ENCODE measurements at places on chromosomes 3 and 15.

GRCh38 chr3:42529468-42529867, 27.0 kb downstream of the VIPR1 start:
- no peak for DNase-seq

DNA sequence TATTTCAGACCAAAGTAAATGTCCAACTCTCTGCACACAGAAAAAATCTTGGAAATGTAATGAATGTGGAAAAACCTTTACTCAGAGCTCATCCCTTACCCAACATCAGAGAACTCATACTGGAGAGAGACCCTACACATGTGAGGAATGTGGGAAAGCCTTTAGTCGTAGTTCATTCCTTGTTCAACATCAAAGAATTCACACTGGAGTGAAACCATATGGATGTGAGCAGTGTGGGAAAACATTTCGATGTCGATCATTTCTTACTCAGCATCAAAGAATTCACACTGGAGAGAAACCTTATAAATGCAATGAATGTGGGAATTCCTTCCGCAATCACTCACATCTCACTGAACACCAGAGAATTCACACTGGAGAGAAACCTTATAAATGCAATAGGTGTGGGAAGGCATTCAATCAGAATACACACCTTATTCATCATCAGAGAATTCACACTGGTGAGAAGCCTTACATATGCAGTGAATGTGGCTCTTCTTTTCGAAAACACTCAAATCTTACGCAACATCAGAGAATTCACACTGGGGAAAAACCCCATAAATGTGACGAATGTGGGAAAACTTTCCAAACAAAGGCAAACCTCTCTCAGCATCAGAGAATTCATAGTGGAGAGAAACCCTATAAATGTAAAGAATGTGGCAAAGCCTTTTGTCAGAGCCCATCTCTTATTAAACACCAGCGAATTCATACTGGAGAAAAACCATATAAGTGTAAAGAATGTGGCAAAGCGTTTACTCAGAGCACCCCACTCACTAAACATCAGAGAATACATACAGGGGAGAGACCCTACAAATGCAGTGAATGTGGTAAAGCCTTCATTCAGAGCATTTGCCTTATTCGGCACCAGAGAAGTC, 8.0 kb upstream of the ZNF501 start:
- no peak for DNase-seq

GRCh38 chr3:115165701-115166100, 18.6 kb upstream of the ZBTB20 start:
- no peak for DNase-seq

- no peak for DNase-seq
Observed at GRCh38 chr3:187011915-187012314, 81.6 kb downstream of the ST6GAL1 start.

DNA sequence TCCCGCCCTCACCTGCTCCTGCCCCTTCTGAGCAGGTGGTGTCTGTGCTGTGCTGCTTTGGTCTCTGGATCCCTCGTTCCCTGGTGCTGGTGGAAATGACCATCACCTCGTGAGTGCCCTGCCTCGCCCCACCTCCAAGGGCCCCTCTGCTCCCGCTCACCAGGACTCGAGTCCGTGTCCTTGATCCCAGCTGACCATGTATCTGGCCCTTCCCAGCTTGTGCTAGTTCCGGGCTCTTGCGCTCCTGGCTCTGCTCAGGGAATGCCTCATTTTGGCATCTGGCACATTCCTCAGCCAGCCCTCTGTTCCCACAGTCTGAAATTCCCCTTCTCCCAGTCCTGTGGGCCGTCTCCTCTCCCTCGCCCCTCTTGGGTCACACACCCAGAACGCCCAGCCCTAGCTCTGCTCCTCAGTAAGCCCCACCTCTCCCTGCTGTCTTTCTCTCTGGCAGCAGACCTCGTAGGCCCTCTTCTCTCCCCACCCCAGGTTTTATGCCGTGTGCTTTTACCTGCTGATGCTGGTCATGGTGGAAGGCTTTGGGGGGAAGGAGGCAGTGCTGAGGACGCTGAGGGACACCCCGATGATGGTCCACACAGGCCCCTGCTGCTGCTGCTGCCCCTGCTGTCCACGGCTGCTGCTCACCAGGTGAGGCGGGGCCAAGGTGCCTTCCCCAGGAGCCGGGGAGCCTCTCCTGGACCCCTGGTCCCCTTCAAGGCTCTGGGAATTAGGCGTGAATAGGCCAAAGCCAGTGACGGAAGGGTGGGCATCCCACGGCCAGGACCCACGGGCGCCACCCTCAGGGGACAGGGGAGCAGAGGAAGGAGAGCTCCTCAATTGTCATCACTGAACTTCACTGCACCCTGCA, 11.5 kb downstream of the SLC51A start:
- DNase-seq, result no peak

DNA sequence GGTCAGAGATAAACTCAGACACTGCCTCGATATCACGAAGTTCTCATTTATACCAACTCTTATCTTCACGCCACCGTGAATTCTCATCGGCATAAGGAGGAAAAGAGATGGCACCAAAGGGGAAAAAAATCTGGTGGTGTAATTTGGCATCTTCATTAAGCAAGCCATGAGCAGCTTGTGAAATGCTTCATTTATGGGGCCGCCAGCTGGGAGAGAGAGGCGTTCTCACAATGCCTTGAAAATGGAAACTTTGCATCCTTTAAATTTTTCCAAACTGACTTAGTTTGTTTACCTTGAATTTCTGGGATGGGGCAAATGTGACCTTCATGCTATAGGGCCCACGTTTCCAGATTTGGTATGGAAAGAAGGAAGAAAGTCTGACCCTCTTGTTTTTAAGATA, 242.5 kb upstream of the ST8SIA2 start:
- no peak for DNase-seq

DNA sequence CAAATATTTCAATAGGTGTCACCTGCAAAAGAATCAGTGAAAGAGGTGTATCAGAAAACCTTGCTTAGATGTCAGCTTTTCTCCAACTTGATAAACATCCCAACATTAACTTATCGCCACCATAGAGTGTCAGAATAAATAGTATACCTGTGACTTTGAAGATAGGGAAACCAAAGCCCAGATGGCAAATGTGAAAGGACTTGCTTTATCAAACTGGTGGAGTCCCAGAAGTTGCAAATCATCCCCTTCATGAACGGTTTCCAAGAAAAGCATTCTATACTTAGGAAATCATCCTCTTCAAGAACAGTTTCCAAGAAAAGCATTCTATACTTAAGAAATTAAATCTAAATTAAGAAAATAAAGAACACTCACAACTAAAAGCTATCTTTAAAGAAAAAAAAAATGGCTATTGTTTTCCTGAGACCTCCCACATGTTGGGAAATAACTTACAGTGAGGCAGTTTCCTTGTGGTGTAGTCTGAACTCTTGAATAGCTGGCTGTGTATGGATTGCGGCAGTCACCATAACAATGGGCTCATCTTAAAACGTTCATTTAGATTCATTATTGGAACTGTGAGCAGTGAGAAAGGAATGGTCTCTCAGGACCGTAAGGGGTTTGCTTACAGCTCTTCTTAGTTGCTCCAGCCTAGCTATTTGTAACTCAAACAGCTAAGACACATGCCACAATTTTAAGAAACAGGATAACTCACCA, 56.5 kb downstream of the GHSR start:
- DNase-seq, result no peak

- peak; percentile 61 for DNase-seq
Observed at GRCh38 chr3:14791343-14791945, 27.3 kb upstream of the FGD5 start.

GRCh38 chr3:134239538-134239937, 11.1 kb downstream of the RYK start:
- DNase-seq, result peak; percentile 23

DNA sequence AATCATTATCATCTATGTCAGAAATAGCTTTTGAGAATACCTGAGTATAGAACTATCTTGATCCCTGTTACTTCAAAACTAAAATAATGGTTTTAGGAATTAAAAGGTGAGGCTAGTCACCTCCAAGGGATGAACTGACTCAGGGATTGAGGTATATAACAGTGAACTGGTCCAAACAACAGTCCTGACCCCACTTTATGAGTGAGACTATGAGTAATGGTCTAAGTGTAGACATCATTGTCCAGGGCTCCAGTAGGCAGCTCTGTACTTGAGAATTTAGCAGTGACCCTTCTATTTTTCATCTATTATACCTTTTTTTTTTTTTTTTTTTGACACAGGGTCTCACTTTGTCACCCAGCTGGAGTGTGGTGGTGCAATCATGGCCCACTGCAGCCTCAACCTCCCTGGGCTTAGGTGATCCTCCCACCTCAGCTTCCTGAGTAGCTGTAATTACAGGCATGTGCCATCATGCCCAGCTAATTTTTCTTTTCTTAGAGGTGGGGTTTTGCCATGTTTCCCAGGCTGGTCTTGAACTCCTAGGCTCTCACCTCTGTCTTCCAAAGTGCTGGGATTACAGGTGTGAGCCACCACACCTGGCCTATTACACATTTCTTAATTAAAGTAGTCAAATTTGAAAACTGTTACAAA, 36.3 kb downstream of the MLH1 start:
- no peak for DNase-seq

- DNase-seq, result peak; percentile 90
Observed at GRCh38 chr3:30347679-30348216, 258.7 kb upstream of the TGFBR2 start.

GRCh38 chr3:37477711-37478487, 303.5 kb upstream of the LRRFIP2 start:
- no peak for DNase-seq

- DNase-seq, result no peak
Observed at GRCh38 chr3:172647080-172647479, 63.8 kb downstream of the NCEH1 start.

DNA sequence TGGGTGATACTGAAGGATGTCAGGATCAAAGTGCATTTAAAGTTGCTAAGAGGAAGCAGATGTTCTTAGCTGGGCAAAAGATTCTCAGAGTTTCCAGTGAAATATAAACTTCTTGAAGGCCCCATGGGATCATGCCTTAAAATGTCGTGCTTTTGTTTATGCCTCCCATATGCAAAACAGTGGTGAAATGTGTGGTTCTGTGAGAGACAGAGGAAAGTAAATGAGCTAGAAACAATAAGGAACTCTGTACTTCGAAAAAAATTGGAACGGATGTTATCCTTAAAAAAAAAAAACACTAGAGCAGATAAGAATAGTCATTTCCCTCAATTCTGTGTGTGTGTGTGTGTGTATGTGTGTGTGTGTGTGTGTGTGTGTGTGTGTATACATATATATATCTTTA, 497.0 kb upstream of the TBL1XR1 start:
- no peak for DNase-seq

- DNase-seq, result no peak
Observed at GRCh38 chr15:63004211-63004610, 38.3 kb upstream of the TPM1 start.

- DNase-seq, result no peak
Observed at GRCh38 chr3:32873531-32874130, 55.8 kb downstream of the TRIM71 start.

DNA sequence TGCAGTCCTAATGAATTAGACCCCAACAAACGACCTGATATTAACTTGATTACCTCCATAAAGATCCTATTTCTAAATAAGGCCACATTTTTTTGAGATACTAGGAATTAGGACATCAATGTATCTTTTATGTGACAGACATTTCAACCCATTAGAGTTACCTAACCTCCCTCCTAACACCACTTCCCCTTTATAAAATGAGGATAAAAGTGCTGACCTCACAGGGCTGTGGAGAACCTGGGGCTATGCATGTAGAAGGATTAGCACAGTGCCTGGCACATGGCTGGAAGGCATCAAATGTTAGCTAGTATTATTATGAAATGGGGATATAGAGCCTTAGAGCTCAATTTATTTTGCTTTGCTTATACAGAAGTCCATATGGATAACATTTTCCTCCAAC, 53.5 kb upstream of the LRRN1 start:
- no peak for DNase-seq

- no peak for DNase-seq
Observed at GRCh38 chr3:180619723-180620122, 17.8 kb downstream of the TTC14 start.

DNA sequence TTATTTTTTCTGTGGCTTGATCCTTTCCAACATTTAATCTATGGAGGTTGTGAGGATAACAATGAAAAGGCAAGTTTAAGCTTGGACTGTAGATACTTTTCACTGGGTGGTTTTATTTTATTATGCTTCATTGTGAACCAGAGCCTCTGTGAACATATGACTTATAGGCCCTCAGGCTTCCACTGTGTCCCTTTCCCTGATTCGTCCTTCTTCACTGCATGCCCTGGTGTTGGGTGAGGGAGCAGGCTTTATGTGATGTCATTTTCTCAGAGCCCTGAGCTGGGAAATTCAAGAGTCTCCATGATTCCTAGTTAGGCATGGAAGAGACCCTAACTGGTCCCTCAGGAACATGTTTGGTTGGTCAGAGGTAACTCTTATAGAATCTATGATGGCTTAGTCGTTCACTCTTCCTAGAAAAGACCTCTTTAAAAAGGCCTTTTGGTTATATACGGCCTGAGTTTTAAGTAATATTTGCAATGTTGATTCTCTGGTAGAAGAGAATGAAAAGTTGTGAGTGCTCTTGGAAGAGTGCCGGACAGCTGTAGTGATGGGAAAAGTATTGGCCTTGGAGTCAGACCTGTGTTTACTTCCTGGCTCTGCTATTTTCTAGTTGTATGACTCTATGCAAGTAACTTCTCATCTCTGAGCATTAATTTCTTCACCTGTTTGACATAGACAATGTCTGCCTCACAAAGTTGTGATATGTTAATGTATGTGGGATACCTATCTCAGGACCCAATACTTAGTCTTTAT, 168.4 kb downstream of the LPP start:
- DNase-seq, result no peak

GRCh38 chr3:84738086-84738485, 220.7 kb upstream of the CADM2 start:
- no peak for DNase-seq

DNA sequence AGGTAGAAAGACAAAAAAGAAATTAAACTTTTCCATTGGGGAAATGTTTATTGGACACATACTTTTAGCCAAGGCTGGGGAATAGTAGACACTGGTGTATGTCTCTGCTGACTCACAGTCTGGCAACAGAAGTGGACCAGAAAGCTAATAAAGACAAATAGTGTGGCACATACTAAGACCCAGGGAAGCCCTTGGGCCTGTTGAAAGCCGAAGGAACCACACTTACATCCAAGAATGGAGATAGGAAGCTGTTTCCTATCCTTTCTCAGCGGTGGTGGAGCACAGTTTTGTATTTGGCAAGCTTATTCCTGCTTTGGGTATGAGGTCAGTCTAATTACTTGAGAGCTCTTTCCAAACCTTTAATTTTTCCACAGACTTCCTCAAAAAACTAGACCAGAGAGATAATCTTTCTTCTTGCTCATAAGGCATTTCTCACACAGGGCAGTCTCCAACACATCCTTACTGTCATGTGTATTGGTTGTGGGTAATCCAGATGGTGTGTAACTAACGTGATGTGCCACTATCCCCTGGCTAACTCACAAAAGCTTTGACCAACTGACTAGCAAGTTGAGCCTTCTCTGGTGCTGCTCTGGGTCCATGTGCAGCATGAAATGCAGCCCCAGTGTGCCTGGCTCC, 279.1 kb upstream of the IGF1R start:
- no peak for DNase-seq

GRCh38 chr3:119195911-119196310, 22.5 kb downstream of the UPK1B start:
- DNase-seq, result no peak

GRCh38 chr15:68764090-68764489, 56.6 kb downstream of the ANP32A start:
- no peak for DNase-seq

GRCh38 chr15:58440158-58440910, 8.5 kb downstream of the LIPC start:
- no peak for DNase-seq

- DNase-seq, result no peak
Observed at GRCh38 chr3:99498550-99499234, 139.7 kb upstream of the COL8A1 start.

GRCh38 chr3:112560307-112560706, 1.5 kb downstream of the ATG3 start:
- no peak for DNase-seq

All from activated CD4-positive, alpha-beta T cell treated with anti-CD3 and anti-CD28 coated beads, Interleukin-2, Interleukin-6, amounts not matched to agents 100 ng/mL and 50 ng/mL, durations not matched to agents 16 hours and 8 hours (primary cell).